DMS 273 treated with DMSO at 0.1 percent for 48 hours (cell line): ENCODE measurements at places on chromosomes 5 and 9.

GRCh38 chr5:147397616-147398015, 112.3 kb downstream of the DPYSL3 start:
- DNase-seq: no peak

DNA sequence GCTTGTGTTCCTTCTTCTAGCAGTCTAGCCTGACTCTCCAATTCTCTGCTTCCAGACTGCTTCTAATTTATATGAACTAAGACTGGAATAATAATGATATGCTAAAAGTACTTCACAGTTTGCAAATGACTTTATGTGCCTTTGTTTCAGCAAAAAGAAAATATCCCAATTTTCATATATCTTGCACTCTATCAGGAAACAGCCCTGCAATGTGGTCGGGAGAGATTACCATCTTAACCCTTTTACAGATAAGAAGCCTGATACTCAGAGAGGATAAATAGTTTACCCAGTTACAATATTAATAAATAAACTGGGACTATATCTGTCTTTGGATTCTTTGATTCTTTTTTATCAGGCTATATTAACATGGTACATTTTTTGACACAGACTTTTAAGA, 126.0 kb downstream of the CDC42SE2 start:
- no peak for DNase-seq

DNA sequence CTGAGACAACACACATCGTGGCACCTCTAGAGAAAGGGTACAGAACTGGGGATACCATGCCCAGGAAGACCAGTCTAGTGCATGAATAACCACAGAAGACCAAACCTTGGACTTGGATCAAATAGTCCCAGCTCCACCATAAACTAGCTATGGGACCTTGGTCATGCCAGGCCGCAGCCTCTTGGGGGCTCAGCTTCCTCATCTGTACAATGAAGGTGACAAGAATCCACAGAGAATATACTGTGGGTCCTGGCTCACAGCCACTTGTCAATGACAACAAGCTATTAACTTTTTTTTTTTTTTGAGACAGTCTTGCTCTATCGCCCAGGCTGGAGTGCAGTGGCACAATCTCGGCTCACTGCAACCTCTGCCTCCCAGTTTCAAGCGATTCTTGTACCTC, 3.9 kb downstream of the KYAT1 start:
- no peak for DNase-seq

GRCh38 chr5:157598350-157598936, 22.9 kb upstream of the ADAM19 start:
- DNase-seq: no peak

GRCh38 chr9:132539096-132539495, 43.3 kb upstream of the BARHL1 start:
- no peak for DNase-seq

DNA sequence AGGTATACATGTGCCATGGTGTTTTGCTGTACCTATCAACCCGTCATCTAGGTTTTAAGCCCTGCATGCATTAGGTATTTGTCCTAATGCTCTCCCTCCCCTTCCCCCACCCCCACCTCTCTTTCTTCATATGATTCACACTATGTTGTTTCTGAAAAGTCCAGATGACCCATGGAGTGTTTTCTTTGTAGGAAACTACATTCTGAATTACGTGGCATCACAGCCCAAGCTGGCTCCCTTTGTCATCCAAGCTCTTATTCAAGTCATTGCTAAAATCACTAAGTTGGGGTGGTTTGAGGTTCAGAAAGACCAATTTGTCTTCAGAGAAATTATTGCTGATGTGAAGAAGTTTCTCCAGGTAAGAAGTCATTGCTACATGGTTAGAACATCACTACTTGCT, 30.4 kb downstream of the RANBP17 start:
- no peak for DNase-seq

DNA sequence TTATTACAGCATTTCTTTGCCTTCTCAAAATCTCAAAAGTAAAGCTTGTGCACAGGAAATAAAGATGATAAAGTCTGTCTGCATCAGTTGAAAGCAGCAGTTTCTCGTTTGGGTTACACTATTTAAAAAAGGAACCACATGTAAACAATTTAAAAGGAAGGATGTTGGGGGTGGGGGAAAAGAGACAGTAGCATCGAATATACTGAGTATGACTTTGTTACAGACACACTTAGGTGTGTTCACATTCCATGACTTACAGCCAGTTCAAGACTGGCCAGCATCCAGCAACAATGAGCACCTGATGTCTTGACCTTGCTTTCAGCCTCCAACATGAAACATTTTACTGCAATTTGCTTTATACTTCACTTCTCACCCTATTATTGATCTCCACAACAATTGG, 8.7 kb downstream of the GAPT start:
- DNase-seq: no peak

GRCh38 chr5:55535199-55535905, 588 bp upstream of the PLPP1 start:
- DNase-seq: no peak
